Stimulated activated CD4-positive, alpha-beta T cell treated with anti-CD3 and anti-CD28 coated beads, Interleukin-15, amount 100 ng/mL, for 1 hour (primary cell): ENCODE measurements at places on chromosomes 5 and 9.

DNA sequence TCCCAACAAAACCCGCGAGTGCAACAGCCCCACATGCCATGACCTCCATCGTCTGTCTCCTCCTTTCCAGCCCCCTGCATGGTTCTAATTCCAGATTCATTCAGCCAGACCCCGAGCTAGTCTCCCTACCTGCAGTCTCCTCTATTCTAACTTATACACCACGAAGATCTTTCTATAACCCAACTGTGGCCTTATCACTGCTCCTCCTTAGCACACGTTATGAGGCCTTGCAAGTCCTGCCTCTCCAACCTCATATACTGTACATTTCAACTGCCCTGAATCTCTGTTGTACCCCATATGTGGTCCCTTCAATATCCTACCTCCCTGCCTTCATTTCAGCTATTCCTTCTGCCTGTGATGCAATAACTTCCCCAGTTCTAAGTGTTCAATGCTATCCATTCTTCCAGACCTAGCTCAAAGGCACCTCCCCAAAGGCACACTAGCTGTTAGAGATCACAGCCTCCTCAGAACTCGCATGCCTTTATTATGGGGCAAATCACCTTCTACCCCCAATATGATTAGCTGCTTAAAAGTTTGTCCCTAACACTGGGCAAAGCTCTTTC lies 215.1 kb upstream of the TRIM32 start:
- DNase-seq: no peak

- no peak for DNase-seq
These were observed 139.9 kb upstream of the PRLR start for GRCh38 chr5:35369965-35370790.

DNA sequence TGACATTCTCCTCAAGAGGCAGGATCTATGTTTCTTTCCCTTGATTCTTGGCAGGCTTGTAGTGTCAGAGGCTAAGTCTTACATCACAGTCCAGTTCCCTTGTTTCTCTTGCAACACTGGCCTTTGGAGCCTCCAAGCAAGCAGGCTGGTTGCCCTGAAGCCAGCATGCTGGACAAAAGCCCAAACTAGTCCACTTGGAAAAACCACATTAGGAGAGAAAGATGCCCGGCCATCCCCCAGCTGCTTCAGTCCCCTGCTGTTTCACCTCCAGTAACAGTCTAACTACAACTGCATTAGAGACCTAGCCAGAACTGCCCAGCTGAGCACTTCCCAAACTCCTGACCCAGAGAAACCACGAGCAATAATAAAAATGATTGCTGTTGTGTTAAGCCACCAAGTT lies 87.6 kb downstream of the ADAMTS6 start:
- DNase-seq: no peak

GRCh38 chr5:32565145-32565544 lies 20.2 kb upstream of the SUB1 start:
- DNase-seq: no peak

DNA sequence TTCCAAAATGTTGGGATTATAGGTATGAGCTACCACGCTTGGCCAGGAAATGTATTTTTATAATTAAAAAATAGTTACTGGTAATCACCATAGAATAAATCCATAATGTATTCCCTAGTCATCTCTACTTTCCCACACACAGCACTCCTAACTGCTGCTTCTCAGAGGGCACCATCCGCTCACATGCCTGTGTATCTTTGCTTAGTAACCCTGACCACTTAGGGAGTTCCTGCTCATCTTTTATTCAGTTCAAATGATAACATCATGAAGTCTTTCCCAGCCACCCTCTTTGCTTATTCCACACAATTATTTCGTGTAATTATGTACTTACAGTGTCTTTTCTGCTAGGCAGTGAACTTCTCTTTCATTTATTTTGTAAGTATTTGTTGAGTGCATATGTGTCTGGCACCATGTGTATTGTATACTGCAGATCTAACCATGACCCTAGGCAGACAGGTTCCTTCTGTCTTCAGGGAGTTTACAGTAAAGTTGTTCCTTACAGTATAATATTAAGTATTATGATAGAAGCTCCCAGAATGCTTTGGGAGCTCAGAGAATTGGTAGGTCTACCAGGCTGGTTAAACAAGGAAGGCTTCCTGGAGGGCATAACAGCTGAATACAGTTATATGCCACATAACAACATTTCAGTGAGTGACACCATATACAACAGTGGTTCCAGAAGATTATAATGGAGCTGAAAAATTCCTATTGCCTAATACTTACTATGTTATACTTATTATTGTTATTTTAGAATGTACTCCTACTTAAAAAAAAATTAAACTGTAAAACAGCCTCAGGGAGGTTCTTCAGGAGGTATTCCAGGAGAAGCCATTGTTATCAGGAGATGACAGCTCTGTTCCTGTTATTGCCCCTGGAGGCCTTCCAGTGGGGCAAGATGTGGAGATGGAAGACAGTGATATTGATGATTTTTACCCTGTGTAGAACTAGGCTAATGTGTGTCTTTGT lies 39.2 kb downstream of the DCAF10 start:
- no peak for DNase-seq

- DNase-seq: no peak
These were observed 22.7 kb downstream of the RCL1 start for GRCh38 chr9:4815381-4815956.

GRCh38 chr5:16742938-16743337 lies 126.1 kb upstream of the RETREG1 start:
- DNase-seq: no peak
